ENCODE measurements at places on chromosomes 2 and 18. TPM values are rescaled to one million over a fixed set of nuclear protein-coding genes. Genes with fewer than 3 reads are reported as not detected.

GATA6 gene
- total RNA-seq, result 1.0 TPM

GRCh38 chr2:8514796-8515758 is 166.8 kb upstream of the ID2 start:
- peak overlapping the region; percentile 92 for H3K27ac ChIP-seq
- H3K36me3 ChIP-seq, result no peaks in the 10 kb centered on the region
- peaks cover 99% of the 10 kb centered on the region for H3K4me1 ChIP-seq
- no peaks in the 10 kb centered on the region for H3K27me3 ChIP-seq
- no peak overlapping the region for H3K4me3 ChIP-seq
- DNase-seq, result peak; percentile 85

GRCh38 chr2:180071797-180072196 is 64.7 kb upstream of the CWC22 start:
- H3K36me3 ChIP-seq, result no peaks in the 10 kb centered on the region
- H3K27ac ChIP-seq, result no peak overlapping the region
- H3K27me3 ChIP-seq, result no peaks in the 10 kb centered on the region
- no peaks in the 10 kb centered on the region for H3K4me1 ChIP-seq

DNA sequence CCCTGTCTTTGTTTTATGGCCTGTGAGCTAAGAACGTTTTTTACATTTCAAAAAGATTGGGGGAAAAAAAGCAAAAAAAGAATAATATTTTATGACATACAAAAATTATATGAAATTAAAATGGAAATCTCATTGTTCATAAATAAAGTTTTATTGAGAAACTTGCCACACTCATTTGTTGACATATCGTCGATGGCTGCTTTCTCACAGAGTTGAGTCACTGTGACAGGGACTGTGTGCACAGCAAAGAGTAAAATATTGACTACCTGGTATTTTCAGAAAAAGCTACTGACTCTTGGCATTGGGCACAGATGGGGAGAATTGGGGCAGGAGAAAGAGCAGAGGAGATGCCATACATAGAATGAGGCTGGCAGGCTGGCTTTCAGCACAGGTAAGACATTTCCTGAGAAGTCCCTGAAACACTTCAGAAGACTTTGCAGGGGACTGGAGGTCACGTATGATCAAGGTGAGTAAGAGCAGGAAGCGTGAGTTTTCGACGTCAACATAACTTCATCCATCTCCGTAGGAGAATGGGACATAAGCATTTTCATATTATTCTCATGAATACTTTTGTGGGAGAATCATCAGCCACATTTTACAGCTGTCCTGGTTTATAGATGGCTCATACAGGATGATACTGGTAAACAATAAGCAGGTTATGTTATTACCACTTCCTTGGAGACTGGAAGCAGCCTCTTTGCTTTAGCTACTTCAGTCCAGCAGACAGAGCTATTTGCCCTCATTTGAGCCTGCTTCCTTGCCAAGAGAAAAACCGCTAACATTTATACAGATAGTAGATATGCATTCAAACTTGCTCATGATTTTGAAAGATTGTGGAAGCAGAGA is 32.5 kb upstream of the PUM2 start:
- no peak for DNase-seq
- no peak overlapping the region for H3K4me3 ChIP-seq
- H3K27ac ChIP-seq, result no peak overlapping the region
- no peaks in the 10 kb centered on the region for H3K27me3 ChIP-seq
- no peaks in the 10 kb centered on the region for H3K4me1 ChIP-seq

OXER1 gene
- 2.7 TPM for total RNA-seq

DNA sequence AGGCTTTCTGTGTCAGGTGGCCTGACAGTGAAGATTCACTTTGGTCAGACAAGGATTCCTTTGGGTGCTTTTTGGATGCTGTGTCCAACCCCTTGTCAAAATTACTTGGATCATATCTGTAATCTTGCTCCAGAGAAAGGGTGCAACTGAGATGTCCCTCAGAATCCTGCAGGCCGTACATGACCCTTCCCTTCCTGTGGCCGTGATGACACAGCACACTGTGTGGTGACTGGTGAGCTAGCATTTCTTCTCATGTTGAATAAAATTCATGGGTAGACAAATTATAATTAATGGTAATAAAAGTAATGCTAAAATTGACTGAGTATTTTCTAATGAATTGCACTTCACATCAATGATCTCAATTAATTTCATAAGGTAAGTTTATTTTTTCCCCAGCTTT is 356.2 kb downstream of the LPIN1 start:
- H3K36me3 ChIP-seq, result no peaks in the 10 kb centered on the region
- H3K4me1 ChIP-seq, result peaks cover 5% of the 10 kb centered on the region
- no peaks in the 10 kb centered on the region for H3K27me3 ChIP-seq
- H3K27ac ChIP-seq, result no peak overlapping the region
- DNase-seq, result no peak
- no peak overlapping the region for H3K4me3 ChIP-seq

DNA sequence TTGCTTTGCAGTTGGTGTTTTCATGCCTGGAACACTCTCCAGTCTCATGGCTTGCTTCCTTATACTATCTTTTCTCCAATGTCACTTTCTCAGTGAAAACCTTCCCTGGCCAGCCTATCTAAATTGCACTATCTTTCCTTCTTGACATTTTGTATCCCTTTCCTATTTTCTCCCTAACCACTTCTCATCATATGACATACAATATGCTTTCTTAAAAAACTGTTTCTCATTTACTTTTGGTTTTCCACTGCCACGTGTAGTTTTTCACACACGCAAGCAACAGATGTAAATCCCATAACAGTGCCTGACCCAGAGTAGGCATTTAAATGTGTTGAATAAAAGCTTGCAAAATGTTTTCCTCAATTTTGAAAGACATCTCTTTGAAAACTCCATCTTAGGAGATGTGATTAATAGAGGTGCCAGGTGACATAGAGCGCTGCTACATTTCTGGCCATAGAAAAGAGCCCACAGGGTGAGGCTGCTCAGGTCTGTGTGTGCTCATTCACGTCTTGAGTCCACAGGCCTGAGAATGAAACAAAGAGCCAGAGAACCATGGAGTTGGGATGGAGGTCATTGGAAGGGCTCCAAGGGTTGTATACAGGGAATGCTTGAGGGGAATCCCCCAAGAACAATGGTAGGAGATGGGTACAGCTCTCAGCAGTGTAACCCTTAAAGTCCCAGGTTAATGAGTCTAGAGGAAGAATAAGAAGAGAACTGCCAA is 12.7 kb downstream of the ZNF24 start:
- H3K27me3 ChIP-seq, result no peaks in the 10 kb centered on the region
- no peak for DNase-seq
- H3K4me1 ChIP-seq, result no peaks in the 10 kb centered on the region

DNA sequence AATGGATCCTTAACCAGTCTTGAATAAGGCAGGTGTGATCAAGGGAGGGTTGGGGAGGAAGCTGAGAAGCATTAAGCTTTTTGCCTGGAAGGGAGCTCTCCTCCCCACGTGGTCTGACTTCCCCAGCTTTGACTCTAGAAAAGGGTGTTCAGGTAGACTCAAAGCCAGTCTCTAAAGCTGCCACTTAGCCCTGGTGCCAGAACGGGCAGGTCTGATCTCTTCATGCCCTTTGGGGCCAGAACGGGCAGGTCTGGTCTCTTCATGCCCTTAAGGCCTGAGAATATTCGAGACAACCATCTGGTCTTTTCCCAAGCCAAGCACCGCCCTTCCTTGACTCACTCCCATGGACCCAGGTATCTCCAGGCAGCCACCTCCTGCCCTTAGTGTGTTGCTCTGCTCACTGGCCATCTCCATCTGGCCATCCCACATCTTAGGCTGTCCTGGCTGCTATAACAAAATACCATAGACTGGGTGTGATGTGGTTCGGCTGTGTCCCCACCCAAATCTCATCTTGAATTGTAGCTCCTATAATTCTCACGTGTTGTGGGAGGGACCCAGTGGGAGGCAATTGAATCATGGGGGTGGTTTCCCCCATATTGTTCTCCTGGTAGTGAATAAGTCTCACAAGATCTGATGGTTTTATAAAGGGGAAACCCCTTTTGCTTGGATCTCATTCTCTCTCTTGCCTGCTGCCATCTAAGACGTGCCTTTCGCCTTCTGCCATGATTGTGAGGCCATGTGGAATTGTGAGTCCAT is 59.4 kb downstream of the SNORC start:
- H3K36me3 ChIP-seq, result no peaks in the 10 kb centered on the region
- H3K4me1 ChIP-seq, result peaks cover 10% of the 10 kb centered on the region
- no peak overlapping the region for H3K4me3 ChIP-seq
- H3K27me3 ChIP-seq, result peaks cover 16% of the 10 kb centered on the region
- DNase-seq, result no peak

DNA sequence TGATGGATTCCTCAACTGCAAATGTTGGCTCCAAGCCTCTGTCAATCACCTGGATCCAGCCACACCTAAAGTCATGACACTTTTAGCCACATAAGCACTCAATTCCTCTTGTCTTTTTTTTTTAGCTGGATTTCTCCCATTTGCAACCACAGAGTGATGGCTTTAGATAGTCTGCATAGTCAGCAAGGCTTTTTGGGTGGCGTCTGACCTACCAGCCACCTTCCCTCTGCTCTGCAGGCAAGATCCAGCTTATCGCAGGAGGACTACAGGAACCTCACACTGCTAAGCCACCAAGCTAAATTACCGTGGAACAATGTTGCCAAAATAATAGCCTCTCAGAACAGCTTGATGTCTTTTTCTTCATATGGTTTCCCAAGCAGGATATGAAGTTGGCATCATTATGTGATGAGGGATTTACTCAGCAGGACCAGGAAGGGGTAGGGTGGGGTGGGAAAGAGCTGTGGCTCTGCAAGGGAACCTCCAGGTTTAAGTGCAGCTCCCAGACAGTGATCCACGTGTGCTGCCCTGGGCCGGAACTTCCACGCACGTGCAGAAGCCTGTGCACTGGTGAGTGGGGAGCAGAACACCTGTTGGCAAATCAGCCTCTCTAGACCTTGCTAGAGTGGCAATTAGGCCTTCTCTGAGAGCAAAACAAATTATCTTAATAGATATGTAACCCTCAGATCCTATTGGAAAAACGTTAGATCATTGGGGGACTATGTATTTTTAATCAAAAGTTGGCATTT is 170.6 kb upstream of the NCK2 start:
- H3K27ac ChIP-seq, result no peak overlapping the region
- H3K27me3 ChIP-seq, result no peaks in the 10 kb centered on the region
- no peak overlapping the region for H3K4me3 ChIP-seq
- no peak for DNase-seq
- no peaks in the 10 kb centered on the region for H3K36me3 ChIP-seq
- H3K4me1 ChIP-seq, result peaks cover 3% of the 10 kb centered on the region

- no peaks in the 10 kb centered on the region for H3K27me3 ChIP-seq
- DNase-seq, result no peak
- no peak overlapping the region for H3K4me3 ChIP-seq
- H3K36me3 ChIP-seq, result no peaks in the 10 kb centered on the region
- H3K27ac ChIP-seq, result no peak overlapping the region
Measured at GRCh38 chr18:41703744-41704530, 251.1 kb upstream of the PIK3C3 start.

- no peak for DNase-seq
- H3K4me1 ChIP-seq, result no peaks in the 10 kb centered on the region
- no peaks in the 10 kb centered on the region for H3K36me3 ChIP-seq
- no peak overlapping the region for H3K4me3 ChIP-seq
Measured at GRCh38 chr2:100013892-100014677, 128.3 kb downstream of the AFF3 start.

DNA sequence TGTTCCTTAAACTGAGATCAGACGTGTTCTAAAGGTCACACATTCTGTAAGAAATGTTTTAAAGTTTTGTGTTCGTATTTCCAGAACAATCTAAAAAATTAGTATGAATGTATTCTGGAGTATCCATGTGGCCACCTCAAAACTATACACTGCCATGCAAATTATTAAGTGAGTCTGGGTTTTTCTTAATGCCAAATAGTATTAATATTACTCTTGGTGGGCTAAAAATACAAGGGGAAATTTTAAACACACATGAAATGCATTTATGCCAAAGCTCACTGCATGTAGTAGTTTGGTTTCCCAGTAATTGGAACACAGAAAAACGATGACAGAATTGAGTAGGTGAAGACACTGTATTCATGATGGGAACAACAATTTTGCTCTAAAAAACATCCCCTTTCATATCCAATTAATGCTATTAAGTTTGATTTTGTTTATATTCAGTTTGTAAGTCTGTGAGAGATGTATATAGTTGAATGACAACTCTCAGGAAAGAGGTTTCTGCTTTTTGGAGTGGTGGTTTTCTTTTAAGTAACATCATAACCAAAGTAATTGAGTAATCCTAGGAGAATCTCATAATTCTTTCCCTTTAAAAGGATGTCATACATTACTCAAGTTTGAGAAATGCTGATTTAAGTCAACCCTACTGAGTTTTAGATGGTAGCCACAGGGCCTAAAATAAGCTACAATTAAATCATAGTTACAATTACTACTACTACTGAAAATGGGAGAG is 75.7 kb upstream of the CDCA7 start:
- no peak overlapping the region for H3K4me3 ChIP-seq
- H3K27me3 ChIP-seq, result no peaks in the 10 kb centered on the region
- H3K36me3 ChIP-seq, result no peaks in the 10 kb centered on the region
- H3K4me1 ChIP-seq, result no peaks in the 10 kb centered on the region
- no peak overlapping the region for H3K27ac ChIP-seq

CNDP1 gene
- 0.57 TPM for total RNA-seq

- H3K36me3 ChIP-seq, result no peaks in the 10 kb centered on the region
- H3K27ac ChIP-seq, result no peak overlapping the region
- no peaks in the 10 kb centered on the region for H3K4me1 ChIP-seq
- H3K4me3 ChIP-seq, result no peak overlapping the region
- DNase-seq, result no peak
Measured at GRCh38 chr2:62713837-62714236, 8.3 kb downstream of the EHBP1 start.

DNA sequence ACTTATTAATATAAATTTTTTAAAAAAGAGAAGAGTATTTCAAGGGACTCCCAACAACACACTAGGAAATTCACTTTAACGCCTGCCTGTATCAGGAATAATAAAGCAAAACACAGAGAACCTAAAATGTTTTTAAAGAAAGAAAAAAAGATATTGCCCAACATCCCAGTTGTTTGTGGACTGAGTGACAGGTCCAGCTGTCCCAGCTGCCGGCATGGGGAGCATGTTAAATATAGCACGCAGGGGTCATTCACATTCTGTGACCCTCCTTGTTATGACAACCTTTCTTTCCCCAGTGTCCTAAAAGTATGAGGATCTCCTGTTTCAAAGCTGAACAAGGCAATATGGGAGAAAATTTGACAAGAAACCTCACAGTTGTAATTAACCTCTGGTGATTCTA is 4.4 kb downstream of the KLHL41 start:
- DNase-seq, result no peak
- H3K4me1 ChIP-seq, result no peaks in the 10 kb centered on the region
- no peaks in the 10 kb centered on the region for H3K27me3 ChIP-seq
- H3K27ac ChIP-seq, result no peak overlapping the region
- H3K36me3 ChIP-seq, result no peaks in the 10 kb centered on the region

- no peak overlapping the region for H3K27ac ChIP-seq
- no peaks in the 10 kb centered on the region for H3K27me3 ChIP-seq
- H3K4me3 ChIP-seq, result no peak overlapping the region
- H3K36me3 ChIP-seq, result no peaks in the 10 kb centered on the region
Measured at GRCh38 chr2:234139755-234140154, 89.3 kb downstream of the SPP2 start.

MARCO gene
- total RNA-seq, result 0.75 TPM

MAP2 gene
- total RNA-seq, result not detected

TRABD2A gene
- 6.3 TPM for total RNA-seq

- no peak overlapping the region for H3K27ac ChIP-seq
- no peaks in the 10 kb centered on the region for H3K4me1 ChIP-seq
- no peaks in the 10 kb centered on the region for H3K27me3 ChIP-seq
Measured at GRCh38 chr2:228681426-228681825, 499.9 kb upstream of the SPHKAP start.
